Muscle of arm (tissue), 14 donors: ENCODE measurements at places on chromosomes 13 and 19.

- peak; percentile 72 for DNase-seq
These were observed 60.6 kb downstream of the NDFIP2 start for GRCh38 chr13:79541426-79542049.

GRCh38 chr19:39550197-39550596 is 10.2 kb upstream of the EID2 start:
- no peak for DNase-seq

- DNase-seq: peak; percentile 36
These were observed 1505.9 kb downstream of the PCDH9 start for GRCh38 chr13:65724226-65724625.

GRCh38 chr13:61728471-61728870 is 312.8 kb upstream of the PCDH20 start:
- peak; percentile 64 for DNase-seq

DNA sequence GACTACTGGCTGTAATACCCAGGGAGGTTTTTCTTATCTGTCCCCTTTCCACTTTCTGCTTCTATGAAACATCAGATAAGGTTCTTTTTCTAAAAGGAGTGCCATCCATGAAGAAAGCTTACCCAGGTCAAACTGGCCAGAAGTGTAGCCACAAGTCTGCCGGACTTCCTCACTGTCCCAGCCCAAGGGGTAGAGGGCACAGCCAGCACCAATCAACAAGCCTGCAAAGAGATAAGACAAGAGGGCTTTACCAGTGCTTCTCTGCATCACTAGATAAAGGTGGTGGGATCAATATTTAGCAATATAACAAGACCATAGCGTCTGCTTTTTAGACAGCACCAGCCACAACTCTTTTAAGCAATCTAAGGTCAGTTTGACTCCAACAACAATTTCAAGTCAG is 224.7 kb downstream of the LHFPL6 start:
- DNase-seq: no peak

- no peak for DNase-seq
These were observed 15.1 kb upstream of the TRPC4 start for GRCh38 chr13:37884674-37885073.

DNA sequence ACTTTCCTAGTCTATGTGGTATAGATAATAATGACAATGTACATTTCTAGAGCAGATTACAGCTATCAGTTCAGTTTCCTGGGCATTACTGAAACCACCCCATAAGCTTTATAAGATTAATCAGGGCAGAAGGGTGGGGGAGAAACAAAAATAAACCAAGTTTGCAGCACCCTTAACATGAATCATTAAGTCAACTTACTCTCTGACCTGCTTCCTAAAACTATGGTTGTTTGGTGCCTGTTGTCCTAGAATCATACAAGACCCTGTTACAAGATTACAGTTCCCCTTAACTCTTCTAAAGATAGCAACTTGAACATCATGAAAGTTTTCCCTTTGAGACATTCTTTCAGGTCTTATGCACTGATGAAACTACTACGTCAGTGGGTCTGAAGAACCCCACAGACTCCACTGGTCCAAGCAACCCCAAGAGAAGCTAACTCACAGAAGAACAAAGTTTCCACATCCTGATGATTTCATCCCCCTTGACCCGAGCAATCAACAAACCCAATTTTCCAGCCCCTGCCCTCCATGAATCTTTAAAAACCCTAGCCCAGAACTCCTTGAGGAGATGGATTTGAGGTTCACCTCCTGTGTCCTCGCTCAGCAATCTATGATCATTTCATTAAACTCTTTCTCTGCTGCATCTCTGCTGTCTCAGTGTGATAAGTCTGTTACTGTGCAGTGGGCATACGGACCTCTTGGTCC is 336.5 kb downstream of the FOXO1 start:
- no peak for DNase-seq

DNA sequence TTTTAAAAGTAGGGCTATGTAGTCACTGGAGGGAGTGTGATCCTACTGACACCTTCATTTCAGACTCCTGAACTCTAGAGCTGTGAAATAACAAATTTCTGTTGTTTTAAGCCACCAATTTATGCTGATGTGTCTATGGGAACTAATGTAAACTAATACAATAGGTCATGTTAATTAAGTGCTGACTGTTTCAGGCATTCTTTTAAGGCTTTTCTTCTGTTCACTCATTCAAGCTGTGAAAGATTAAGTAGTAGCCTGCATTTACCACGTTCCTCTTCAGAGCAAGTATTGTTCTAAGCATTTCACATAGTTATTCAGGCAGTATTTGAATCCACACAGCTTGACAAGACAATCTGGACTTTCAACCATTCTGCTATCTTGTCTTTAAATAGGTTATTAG is 1135.0 kb downstream of the SLITRK1 start:
- no peak for DNase-seq

GRCh38 chr13:60448907-60449510 is 52.0 kb downstream of the TDRD3 start:
- DNase-seq: peak; percentile 59

DNA sequence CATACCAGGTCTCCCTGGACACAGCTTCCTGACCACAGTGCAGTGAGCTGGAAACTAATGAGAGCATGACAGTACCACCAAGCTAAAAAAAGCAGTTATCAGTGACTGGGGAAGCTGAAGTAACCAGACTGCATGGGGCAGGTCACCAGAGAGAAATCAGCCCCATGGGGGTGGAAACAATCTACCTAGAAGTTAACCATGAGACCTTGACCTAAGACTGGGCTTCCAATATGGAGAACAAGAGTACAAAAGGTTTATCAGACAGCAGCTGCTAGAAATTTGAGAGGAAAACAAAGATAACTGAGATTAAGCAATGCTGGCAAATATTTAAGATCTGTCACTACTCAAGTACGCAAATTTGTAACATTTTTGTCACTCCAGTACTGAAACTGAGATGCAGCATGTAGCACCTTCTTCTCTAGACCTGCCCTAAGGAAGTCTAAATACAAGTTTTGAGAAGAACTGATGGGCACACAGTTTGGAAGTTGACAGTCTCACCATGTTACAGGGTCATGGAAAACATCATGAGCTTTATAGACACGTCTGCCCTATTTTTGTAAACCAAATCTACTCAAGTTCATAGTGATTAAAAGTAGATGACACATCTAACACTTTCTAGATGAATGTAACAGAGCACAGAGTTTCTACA is 2641.8 kb upstream of the PCDH20 start:
- no peak for DNase-seq

DNA sequence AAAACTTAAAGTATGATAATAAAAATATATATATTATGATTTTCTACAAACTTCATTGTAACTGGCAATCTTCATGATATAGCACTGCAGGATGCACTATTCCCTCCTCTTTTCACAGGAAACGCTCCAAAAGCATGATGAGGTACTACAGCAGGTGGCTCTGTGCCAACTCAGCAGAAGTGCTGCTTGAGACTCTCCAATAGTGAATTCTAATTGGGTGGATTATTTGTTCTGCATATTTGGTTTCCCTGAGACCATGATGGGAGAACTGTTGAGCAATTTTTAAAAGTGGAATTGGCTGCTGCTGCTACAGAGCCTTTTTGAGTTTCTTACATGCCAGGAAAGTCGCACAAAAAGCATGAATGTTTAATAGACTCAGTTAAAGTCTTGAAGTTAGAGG is 1782.4 kb upstream of the PCDH20 start:
- peak; percentile 45 for DNase-seq

DNA sequence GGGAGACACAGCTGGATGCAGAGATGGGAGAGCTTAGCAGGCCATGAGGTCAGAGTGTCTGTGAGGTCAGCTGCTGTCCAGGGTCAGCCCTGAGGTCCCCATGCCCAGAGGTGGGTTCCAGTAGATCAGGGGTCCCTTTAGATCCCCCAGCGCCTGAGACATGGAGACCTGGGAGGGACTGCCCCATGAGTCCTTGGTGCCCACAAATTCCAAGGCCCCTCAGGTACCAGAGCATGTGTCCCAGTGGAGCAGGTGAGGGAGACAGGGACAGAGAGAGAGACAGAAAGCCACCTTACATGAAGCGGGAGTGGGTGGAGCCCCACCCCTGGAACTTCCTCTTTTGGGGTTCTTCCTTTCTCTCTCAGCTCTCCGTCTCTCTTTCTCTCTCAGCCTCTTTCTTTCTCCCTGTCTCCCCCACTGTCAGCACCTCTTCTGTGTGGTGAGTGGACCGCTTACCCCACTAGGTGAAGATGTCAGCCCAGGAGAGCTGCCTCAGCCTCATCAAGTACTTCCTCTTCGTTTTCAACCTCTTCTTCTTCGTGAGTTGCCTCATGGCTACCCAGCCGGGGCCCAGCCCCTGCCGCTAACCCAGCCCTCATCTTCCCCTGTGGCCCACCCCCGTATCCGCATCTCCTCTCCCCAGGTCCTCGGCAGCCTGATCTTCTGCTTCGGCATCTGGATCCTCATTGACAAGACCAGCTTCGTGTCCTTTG is at the start of gene CD37:
CD37 (plus strand) TSS at position 336 of the 713 bp plus-strand sequence; CDS start at position 471, 135 bp downstream.
- no peak for DNase-seq

- DNase-seq: no peak
These were observed 9.8 kb downstream of the PARP4 start for GRCh38 chr13:24502533-24503378.

DNA sequence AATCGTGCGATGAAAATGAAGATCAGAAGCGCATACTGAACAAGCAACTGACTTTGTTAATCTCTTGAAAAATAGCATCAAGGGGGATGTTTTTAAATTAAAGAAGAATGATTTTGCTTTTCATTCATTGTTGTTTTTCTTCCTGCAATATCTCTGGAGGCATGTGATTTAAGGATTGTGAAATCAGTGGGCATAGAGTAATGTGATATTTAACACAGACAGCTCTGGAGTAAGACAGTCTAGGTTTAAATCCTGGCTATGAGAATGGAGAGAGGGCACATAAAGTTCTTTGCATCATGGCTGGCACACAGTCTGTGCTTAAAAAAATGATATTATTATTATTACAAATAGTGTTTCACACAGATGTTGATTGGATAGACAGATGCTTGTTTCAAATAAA is 243.1 kb upstream of the NBEA start:
- DNase-seq: no peak

DNA sequence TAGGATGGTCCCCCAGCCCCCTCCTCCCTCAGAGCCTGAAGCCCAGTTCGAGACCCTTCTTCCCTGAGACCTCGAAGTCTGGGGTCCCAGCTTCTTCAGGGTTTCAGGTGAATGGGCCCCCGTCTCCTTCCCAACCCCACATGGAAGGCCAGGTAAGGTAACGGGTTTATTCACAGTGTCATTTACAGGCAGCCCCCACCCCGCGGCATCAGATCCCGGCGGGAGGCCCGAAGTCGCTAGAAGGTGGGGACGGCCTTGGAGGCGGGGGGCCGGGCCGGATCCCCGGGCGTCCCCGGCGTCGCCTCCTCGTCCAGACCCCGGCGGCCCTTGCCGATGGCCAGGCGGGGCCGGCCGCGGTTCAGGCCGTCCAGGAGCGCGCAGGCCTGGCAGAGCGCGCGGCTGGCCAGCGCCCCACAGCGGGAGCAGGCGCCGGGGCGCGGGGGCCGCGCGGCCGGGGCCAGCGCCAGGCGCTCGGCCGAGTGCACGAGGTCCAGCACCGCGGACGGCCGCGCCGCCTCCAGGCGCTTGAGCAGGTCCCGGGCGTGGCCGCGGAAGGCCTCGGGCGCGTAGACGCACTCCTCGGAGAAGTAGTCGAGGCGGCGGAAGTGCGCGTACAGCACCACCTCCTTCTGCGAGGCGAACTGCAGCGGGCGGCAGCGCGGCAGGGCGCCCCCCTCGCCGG is 9.7 kb downstream of the CTU1 start:
- peak; percentile 29 for DNase-seq

- DNase-seq: no peak
These were observed 852 bp downstream of the SCEL start for GRCh38 chr13:77536358-77536757.

DNA sequence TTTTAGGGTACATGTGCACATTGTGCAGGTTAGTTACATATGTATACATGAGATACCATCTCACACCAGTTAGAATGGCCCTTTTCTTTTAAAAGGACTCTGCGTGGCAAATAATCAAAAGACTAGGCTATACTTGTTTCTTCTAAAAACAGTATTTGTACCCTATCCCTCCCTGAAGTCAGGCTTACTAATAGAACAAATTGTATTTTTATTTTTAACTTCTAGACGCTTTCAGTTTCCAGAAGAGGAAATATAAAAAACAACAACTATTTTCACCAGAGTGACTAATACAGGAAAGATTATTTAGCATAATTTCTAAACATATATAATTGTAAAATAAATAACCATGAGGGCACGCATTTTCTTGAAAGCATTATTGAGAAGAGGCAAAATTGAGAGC is 83.6 kb downstream of the ITGBL1 start:
- DNase-seq: no peak

DNA sequence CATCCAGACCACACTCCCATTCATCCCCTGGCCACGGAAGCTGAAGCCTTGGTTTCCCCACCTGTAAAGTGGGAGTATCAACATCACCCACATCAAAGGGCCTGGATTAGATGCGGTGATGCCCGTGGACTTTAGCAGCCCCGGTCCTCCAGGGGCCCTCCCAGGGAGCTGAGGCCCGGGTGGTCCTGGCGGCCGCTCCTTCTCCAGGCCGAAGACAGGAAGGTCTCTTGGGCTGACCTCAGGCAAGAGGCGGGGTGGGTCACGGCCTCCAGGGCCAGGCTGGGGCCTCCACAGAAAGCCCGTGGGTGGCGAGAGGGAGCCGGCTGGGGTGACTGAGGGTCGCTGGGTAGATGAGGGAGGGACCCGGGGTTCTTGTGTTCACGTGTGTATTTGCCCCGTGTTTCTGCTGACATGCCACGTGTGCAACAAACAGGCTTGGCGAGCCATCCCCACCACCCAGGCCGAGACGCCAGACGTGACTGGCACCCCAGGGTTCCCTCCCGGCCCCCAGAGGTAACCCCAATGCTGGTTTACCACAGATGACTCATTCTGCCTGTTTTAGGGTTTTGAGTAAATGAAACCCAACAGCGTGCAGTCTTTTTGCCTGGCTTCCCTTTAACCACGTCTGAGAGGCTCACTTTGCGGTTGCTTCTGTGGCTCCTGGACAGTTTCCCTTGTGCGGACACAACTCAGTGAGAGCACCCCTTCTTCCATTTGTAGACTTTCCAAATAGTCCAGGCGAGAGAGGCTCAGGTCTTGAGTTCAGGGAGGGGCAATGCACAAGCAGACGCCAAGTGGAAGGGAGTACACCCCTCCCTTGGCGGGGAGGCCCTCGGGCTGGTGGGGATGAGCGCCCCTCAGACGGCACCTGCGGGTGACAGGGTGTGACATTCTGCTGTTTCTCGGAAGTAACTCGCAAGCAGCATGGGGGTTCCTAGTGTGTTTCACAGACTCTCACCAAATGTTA is 42.9 kb downstream of the C13orf46 start:
- DNase-seq: no peak

GRCh38 chr19:738509-739128 is 12.3 kb upstream of the MISP start:
- DNase-seq: no peak

- peak; percentile 44 for DNase-seq
These were observed 31.9 kb upstream of the ATP11A start for GRCh38 chr13:112657850-112658445.

- no peak for DNase-seq
These were observed 30.0 kb upstream of the PCDH17 start for GRCh38 chr13:57601536-57601935.

GRCh38 chr19:18452386-18452785 is 14.5 kb upstream of the ISYNA1 start:
- no peak for DNase-seq

GRCh38 chr19:9531933-9532332 is 6.5 kb downstream of the ZNF426 start:
- DNase-seq: no peak

- DNase-seq: no peak
These were observed 20.4 kb downstream of the MISP start for GRCh38 chr19:771332-771785.

GRCh38 chr13:24506698-24507335 is 5.8 kb downstream of the PARP4 start:
- no peak for DNase-seq

- no peak for DNase-seq
These were observed 25.3 kb downstream of the LRRC4B start for GRCh38 chr19:50542943-50543342.
